ENCODE measurements at places on chromosomes 16 and 17. TPM values are rescaled to one million over a fixed set of nuclear protein-coding genes. Genes with fewer than 3 reads are reported as not detected.

The FNDC8 gene
- total RNA-seq, result not detected

DNA sequence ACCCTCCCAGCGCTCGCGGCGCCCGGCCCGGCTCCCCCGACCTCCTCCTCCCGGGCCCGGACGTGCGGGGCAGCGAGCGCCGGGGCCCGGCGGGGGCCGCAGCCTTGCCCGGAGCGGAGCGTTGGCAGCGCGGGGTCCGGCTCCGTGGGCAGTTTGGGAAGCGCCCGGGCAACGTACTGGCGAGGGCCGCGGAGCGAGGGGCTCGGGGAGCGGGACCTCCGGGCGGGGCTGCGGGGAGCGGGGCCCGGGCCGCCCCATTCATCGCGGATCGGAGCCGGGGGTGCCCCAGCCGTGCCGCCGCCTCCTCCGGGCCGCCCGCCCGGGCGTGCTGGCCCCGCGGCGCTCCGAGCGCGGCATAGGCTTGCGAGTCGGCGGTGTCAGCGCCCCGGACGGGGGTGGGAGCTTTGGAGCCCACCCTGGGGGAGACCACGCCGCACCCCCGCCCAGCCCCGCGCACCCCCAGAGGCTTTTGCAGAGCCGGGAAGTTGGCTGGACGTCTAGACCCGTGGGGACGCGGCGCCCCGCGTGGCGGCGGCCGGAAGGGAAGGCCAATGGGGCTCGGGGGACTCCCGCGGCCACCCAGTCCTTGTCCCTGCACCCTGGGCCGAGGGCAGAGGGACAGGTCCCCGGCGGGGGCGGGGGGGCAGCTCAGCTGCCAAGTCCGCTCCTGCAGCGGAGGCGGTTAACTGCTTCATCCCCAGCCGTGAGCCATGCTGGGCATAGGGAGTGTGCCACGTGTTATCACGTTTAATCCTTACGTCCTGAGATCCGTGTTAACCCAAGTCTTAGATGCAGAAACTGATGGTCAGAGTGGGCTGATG is 852 bp downstream of the ZNF469 start:
- no peak for DNase-seq

The CDH15 gene
- 3.7 TPM for total RNA-seq

- no peak for DNase-seq
Measured at GRCh38 chr16:66728117-66728787, 23.2 kb downstream of the DYNC1LI2 start.

The DPEP3 gene
- total RNA-seq, result not detected

The P3H4 gene
- total RNA-seq, result 32.1 TPM
